ENCODE measurements at places on chromosomes 6 and 20. TPM values are rescaled to one million over a fixed set of nuclear protein-coding genes. Genes with fewer than 3 reads are reported as not detected.

SPDEF gene
- under 0.01 TPM for total RNA-seq

DYNLT1 gene
- 68.6 TPM for total RNA-seq

PTGIS gene
- total RNA-seq, result 1.3 TPM

SLC44A4 gene
- total RNA-seq, result 0.13 TPM

POU3F2 gene
- total RNA-seq, result not detected

STAU1 gene
- 119 TPM for total RNA-seq

NRSN1 gene
- not detected for total RNA-seq

C4B gene
- 0.43 TPM for total RNA-seq

HLA-G gene
- total RNA-seq, result not detected

GSTA1 gene
- not detected for total RNA-seq

TPD52L2 gene
- total RNA-seq, result 128 TPM

AGER gene
- 0.36 TPM for total RNA-seq

MYH7B gene
- not detected for total RNA-seq

SPEF1 gene
- total RNA-seq, result 0.13 TPM

RWDD1 gene
- 51.9 TPM for total RNA-seq

PRDM1 gene
- 7.4 TPM for total RNA-seq

TFAP2D gene
- not detected for total RNA-seq

RBM24 gene
- 4.8 TPM for total RNA-seq

LRRC73 gene
- total RNA-seq, result not detected

KIFC1 gene
- total RNA-seq, result 48.7 TPM

PHACTR3 gene
- total RNA-seq, result not detected

ULBP2 gene
- total RNA-seq, result 6.5 TPM

ZNF512B gene
- total RNA-seq, result 16.4 TPM

ARMH2 gene
- total RNA-seq, result not detected

NEURL2 gene
- 2.0 TPM for total RNA-seq

TDRD6 gene
- total RNA-seq, result under 0.01 TPM

RAET1L gene
- total RNA-seq, result not detected

SCUBE3 gene
- total RNA-seq, result 0.72 TPM

HTR1B gene
- 65.6 TPM for total RNA-seq

PLG gene
- not detected for total RNA-seq

RNGTT gene
- total RNA-seq, result 39.8 TPM

SMIM26 gene
- 77.2 TPM for total RNA-seq

TTBK1 gene
- under 0.01 TPM for total RNA-seq

PAK5 gene
- not detected for total RNA-seq

HCRTR2 gene
- total RNA-seq, result not detected

BMP7 gene
- not detected for total RNA-seq

MEP1A gene
- total RNA-seq, result not detected

PRDM13 gene
- not detected for total RNA-seq

TMEM151B gene
- total RNA-seq, result 0.13 TPM

RNF39 gene
- total RNA-seq, result not detected

F13A1 gene
- total RNA-seq, result not detected

TJAP1 gene
- 12.6 TPM for total RNA-seq

HUS1B gene
- 3.2 TPM for total RNA-seq

SGK2 gene
- total RNA-seq, result 0.53 TPM

C4A gene
- total RNA-seq, result 1.6 TPM

SLA2 gene
- not detected for total RNA-seq

RAB44 gene
- total RNA-seq, result under 0.01 TPM

PNPLA1 gene
- total RNA-seq, result not detected

TTLL9 gene
- total RNA-seq, result not detected

FOXA2 gene
- not detected for total RNA-seq

FAM209B gene
- not detected for total RNA-seq

WFDC12 gene
- not detected for total RNA-seq

WFDC5 gene
- not detected for total RNA-seq

PSORS1C2 gene
- total RNA-seq, result not detected

GRM1 gene
- under 0.01 TPM for total RNA-seq

CRISP3 gene
- total RNA-seq, result not detected

HLA-DQB1 gene
- not detected for total RNA-seq

CALHM4 gene
- total RNA-seq, result 0.22 TPM

GJA10 gene
- not detected for total RNA-seq

LIN28B gene
- total RNA-seq, result not detected

Data from thoracic aorta endothelial cell (primary cell).